Activated CD8-positive, alpha-beta T cell treated with anti-CD3 and anti-CD28 coated beads, Interleukin-2, amount 10 ng/mL, durations not matched to agents 7 days and 5 days (primary cell): ENCODE measurements at places on chromosomes 3 and 15.
A peak's percentile ranks its signal among the peaks of the same experiment; 100 is the strongest.

GRCh38 chr3:152313430-152313829 lies 44.7 kb downstream of the MBNL1 start:
- no peak for DNase-seq

DNA sequence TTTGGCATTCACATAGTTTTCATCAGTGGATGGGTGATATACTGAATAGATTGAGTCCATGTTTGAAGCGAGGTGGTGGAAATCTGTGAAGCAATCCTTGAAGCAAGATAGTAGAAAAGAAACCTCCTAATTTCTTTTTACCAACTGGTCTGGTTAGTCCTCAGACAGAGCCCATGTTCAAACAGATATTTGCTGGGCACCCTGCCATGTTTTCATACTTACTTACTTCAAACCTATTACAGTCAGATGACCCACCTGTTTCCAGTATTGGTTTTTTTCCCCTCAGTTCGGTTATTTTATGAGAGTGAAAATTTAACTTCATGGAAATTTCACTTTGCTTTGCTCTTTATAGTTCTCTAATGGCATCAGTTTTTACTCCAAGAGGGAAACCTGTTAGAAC lies 23.7 kb downstream of the EXOSC7 start:
- DNase-seq: no peak

GRCh38 chr15:42012241-42012640 lies 8.6 kb downstream of the PLA2G4E start:
- DNase-seq: no peak

DNA sequence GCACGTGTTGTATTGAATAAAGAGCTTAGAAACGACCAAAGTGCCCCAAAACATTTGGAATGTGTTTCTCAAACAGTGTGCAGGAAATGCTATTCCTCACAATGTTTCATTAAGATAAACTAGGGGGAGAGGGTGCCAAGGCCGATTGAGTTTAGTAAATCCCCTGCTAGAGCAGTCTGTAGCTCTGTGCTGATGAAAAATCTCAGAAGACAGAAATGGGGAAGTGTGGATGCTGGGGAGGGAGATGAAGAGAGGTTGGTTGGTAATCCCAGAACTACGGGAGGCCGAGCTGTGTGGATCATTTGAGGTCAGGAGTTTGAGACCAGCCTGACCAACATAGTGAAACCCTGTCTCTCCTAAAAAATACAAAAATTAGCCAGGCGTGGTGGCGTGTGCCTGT lies 121.2 kb downstream of the FOXB1 start:
- DNase-seq: no peak

DNA sequence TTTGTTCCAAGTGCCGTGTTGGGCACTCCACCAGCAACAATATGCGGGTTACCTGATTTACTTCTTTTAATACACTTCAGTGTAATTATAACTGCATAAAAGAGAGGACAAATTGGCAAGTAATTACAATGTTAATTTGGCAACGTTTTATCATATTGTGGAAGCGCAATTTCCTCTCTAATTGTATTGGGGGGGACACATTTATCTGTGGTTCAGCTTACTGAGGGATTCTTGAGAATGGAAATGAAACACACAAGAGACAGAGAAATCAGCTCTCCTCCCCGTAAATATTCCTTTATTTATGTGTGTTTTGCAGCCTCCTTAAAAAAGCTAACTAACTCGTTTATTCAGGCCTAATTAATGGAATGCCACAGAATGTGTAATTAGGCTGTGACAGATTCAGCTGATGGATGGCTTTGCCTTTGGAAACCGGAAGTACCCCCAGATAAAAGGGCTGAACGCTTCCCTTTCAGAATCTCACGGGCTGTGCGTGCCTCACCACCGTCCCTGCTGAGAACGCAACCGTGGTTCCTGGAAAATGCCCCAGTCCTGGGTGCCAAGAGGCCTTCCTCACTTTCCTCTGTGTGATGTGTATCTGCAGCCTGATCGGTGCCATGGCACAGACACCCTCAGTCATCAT lies 247.1 kb upstream of the ST8SIA2 start:
- no peak for DNase-seq

DNA sequence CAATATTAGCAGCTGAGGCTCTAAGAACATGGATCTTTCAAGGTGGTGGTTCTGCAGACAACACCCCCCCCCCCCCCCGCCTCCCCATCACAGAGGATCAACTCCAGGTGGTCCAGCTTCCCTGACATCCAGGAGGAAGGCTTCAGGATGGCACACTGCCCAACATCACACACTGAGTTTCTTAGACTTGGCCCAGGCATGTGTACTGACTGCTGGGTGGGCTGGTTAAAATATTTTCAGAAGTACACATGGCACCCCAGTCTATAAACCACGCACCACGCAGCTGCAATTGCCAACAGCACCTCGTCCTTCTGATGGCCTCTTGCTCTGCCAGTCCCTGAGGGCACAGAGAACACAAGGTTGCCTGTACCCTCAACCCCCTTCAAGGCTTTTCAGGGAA lies 22.1 kb downstream of the SRPRB start:
- no peak for DNase-seq

GRCh38 chr3:171984883-171985282 lies 54.5 kb upstream of the FNDC3B start:
- DNase-seq: no peak

GRCh38 chr3:37922721-37923568 lies 61.3 kb downstream of the CTDSPL start:
- DNase-seq: no peak

DNA sequence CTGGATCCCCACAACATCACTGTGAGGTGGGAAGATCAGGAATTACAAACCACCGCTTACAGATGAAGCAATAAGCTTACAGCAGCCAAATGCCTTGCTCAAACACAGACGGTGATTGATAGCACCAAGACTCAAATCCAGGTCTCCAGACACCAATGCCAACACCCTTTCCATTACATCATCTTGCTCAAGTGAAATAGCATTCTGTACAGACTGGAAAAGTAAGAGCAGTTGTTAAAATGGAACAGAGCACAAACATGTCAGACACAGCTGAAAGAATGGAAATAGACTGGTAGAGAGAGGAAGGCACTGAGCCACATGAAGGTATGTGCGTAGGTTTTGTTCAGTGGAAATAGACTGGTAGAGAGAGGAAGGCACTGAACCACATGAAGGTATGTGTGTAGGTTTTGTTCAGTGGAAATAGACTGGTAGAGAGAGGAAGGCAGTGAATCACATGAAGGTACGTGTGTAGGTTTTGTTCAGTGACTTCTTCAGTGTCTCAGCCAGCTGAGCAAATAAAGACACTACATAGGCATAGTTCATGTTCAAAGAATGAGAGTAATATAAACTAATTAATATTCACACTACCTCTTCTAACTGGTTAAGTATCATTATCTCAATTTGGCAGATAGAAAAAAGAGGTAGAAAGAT lies 15.6 kb downstream of the CLDN1 start:
- DNase-seq: peak; percentile 23

- no peak for DNase-seq
Observed at GRCh38 chr15:73841756-73842725, 31.3 kb upstream of the TBC1D21 start.

- no peak for DNase-seq
Observed at GRCh38 chr3:40313975-40314860, 4.7 kb downstream of the EIF1B start.

DNA sequence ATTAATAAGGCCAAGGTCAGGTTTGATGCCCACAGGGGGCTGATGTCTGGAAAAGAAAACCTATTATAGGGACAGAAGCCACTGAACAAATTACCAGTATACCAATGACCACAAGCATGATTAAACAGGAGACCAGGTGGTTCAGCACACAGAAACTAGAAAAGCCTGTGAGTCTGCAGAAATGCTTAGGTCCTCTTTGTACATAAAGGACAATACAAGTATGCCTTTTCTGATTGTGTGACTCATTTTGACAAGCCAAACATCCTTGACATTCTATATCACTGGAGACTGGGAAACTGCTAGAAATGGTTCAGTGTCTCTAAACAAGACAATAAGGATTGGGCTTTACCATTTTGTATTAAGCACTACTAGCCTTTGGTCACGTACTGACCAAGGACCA lies 113.2 kb upstream of the MYO5C start:
- DNase-seq: no peak

- DNase-seq: no peak
Observed at GRCh38 chr15:101650145-101650544, 2.0 kb downstream of the TM2D3 start.

GRCh38 chr15:76711351-76711827 lies 193.8 kb downstream of the SCAPER start:
- DNase-seq: no peak

GRCh38 chr3:48186631-48187300 lies 1.5 kb downstream of the CDC25A start:
- no peak for DNase-seq

DNA sequence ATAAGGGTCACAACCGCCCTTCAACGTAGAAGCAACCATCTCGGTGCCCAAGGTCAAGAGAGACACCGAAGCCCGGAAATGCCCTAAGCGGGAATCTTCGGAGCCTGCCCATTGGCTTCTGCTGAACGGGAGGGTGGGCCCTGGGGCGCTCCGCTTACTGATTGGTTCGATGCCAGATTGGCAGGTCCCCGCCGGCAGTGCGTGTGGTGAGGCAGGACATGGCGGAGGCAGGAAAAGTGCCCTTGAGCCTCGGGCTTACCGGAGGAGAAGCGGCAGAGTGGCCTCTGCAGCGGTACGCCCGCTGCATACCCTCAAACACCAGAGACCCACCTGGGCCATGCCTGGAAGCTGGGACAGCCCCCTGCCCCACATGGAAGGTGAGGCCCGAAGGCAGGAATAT lies at the start of gene REC114:
REC114 (plus strand) TSS at position 197 of the 400 bp plus-strand sequence; CDS start at position 219, 22 bp downstream.
- no peak for DNase-seq

DNA sequence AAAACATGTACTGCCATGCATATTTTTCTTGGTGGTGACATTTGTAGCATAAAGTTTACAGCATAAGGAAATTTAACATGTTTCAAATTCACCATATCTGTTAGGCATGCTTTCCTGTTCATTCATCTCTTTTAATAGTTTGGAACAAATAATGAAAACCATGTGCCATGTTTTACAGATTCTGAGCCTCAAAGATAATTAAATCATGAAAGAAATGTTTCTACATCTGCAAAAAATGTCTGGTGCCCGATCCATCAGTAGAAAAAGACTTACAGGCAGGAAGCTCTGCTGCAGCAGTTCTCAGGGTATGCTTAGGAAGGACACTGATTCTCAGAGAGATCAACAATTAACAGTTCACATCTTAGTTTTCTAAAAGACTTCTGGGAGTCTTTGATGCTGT lies 316.2 kb downstream of the IL5RA start:
- DNase-seq: no peak

- no peak for DNase-seq
Observed at GRCh38 chr15:69194025-69194827, 33.8 kb downstream of the GLCE start.

DNA sequence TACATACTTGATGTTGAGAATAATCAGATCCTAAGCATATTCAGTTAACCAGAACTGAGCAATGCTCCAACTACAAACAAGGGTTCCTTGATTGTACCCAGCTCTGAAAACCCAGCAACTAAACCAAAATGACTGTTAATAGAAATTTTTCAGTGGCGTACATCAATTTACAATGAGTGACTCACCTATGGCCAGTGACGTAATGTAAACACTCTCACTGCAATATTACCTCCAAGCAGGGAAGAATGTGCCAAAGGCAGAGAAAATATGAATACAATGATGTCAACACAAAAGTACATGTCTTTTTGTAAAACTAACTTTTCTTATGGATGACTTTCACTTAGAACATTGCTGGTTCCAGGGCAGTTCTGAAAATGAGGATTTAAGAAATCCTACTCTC lies 611.3 kb downstream of the EDEM1 start:
- DNase-seq: no peak

DNA sequence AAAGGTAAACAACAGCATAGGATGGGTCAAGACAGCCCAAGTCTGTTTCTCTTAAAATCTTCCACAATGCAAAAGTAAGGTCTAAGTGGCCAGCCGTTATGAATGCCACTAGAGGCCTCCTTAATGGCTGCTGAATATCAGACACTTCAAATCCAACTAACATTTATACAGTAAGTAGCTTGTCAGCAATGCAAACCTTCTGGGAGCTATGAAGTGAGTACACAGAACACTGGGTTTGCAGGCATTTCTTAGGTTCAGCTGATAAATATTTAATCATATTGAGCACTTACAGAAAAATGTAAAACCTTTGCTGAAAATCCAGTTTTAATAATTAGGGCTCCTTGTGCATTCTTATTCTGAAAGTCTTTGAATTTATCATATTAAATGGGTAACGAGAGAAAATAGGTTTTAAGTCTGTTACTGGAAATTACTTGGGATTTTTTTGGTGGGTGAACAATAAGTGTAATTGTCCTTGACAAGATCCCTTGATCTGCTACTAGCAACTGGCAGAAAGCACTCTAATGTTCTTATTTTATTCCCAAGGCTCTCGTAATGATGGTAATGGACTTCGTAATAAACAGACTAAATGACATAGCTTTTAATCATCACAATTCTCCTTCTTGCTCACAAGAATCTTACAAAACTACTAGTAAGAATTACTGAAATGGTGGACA lies 141.7 kb upstream of the GPR149 start:
- no peak for DNase-seq

DNA sequence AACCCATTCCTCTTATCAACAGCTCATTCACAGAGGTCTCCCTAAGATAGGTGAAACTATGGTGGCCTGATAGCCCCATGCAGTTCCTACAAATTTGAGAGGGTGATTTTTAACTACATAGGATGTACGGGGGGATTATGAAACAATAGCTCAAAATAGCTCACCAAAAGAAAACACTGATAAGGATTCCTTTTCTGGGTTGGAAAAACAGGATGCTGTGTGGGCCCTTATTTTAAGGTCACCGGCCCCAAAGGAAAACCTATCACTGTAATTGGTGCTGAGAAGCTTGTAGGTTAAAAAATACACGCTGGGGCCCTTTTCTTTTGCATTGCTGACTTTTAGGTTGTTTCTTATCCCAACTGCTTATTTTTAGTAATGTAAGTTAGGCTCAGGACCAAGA lies 627.4 kb downstream of the MAGI1 start:
- no peak for DNase-seq

DNA sequence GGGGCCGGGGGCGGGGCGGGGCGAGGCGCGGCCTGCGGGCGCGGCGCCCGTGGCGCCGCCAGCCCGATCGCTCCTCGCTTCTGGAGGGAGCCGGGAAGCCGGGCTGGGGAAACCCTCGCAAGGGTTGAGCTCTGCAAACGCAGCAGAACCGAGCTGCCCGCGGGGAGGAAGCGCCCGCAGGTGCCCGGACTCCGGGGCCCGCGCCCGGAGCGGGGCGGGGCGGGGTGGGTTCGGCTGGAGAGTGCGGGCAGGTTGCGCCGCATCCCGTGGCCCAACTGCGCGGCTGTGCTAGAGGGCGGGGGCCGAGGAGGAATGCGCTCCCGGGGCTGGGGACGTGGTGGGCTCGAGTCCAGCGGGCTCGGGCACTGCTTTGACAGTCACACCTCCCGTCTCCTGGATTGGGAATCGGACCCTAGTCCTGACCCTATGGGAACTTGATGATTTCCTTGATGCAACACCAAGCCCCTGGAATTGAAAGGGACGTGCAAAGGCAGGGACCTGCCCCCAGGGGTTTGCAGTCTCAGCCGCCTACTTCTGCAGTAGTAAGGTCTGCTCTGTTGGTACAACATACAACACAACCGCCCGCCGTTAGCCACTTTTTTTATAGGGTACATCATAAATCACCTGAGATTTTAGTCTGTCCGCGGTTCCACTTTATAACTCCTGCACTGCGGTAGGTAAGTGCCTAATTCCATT lies 34.3 kb downstream of the ZBTB38 start:
- peak; percentile 60 for DNase-seq
